ENCODE measurements at places on chromosomes 5 and 9. TPM values are rescaled to one million over a fixed set of nuclear protein-coding genes. Genes with fewer than 3 reads are reported as not detected.

GKAP1 gene
- 9.6 TPM for total RNA-seq

MEGF10 gene
- total RNA-seq, result 0.47 TPM

SH3GL2 gene
- total RNA-seq, result not detected

PRPF4 gene
- 16.6 TPM for total RNA-seq

UBE2QL1 gene
- total RNA-seq, result not detected

TMEM203 gene
- 43.3 TPM for total RNA-seq

CYSTM1 gene
- total RNA-seq, result 5.9 TPM

NTRK2 gene
- 0.39 TPM for total RNA-seq

ARAP3 gene
- total RNA-seq, result 25.6 TPM

ECSCR gene
- not detected for total RNA-seq

PCDHGB5 gene
- total RNA-seq, result 0.35 TPM

ZER1 gene
- total RNA-seq, result 48.6 TPM

PCDHGA12 gene
- not detected for total RNA-seq

HRCT1 gene
- not detected for total RNA-seq

ATP10B gene
- not detected for total RNA-seq

SCGB3A2 gene
- total RNA-seq, result not detected

SNCAIP gene
- total RNA-seq, result not detected

KLF4 gene
- 4.5 TPM for total RNA-seq
